ENCODE measurements at places on chromosomes 2 and 18.

- no peak for DNase-seq
These were observed 22.3 kb downstream of the RNF125 start for GRCh38 chr18:32040936-32041335.

- no peak for DNase-seq
These were observed 156.5 kb upstream of the LRATD1 start for GRCh38 chr2:14475994-14476393.

GRCh38 chr2:205994344-205994743 is 91.6 kb downstream of the INO80D start:
- DNase-seq, result no peak

GRCh38 chr2:120769787-120770120 is 34.1 kb downstream of the GLI2 start:
- DNase-seq, result no peak

GRCh38 chr2:157229572-157229971 is 27.9 kb upstream of the GALNT5 start:
- DNase-seq, result no peak

GRCh38 chr18:53838746-53839145 is 385.7 kb downstream of the MBD2 start:
- no peak for DNase-seq

GRCh38 chr2:224946895-224947294 is 95.4 kb downstream of the DOCK10 start:
- DNase-seq, result no peak

- no peak for DNase-seq
These were observed 32.4 kb downstream of the ASB1 start for GRCh38 chr2:238459081-238459629.

- DNase-seq, result no peak
These were observed 137.7 kb upstream of the HAAO start for GRCh38 chr2:42930025-42930581.

- DNase-seq, result no peak
These were observed 127.7 kb downstream of the DOK6 start for GRCh38 chr18:69528435-69528834.

- no peak for DNase-seq
These were observed 549.6 kb upstream of the CELF4 start for GRCh38 chr18:38115201-38115600.

GRCh38 chr2:72561621-72562318 is 264.1 kb downstream of the EXOC6B start:
- no peak for DNase-seq

DNA sequence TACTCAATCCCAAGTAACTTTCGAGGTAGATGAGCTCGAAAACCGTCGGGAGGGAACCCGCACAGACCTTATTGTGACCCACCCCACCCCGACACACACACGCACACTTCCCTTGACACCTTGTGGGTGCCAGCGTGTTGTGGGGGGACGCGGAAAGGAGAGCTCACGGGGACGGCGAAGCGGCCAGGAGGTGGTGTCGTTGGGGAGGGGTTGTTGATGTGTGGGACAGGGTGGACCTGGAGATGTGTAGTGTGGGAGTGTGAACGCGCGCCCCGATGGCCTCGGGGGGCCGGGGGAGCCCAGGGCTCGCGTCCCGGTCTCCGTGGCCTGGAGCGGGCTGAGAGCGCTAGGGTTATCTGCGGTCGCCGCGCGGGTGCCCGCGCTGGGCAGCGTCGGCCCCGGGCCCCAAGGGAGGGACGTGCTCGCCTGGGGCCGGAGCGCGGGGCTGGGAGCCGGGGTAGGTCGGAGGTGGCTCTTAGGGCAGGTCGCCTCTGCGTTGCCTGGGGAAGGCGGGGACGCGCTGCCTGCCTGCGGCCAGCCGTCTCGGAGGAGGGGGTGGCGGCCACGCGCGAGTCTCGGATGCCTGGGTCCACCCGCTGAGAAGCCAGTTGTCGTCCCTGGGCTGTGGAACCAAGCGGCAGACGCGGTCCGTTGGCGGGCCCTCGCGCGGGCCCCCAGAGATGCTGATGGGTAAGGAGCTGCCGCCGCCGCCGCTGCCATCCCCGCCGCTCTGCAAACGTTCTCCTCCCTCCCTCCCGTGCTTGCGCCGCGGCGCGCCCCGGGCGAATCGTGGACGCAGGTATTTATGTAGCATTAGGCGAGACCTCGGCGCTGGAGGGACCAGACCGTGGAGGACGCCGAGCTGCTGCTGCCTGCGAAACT is 1.6 kb downstream of the KLHL29 start:
- peak; percentile 53 for DNase-seq

- no peak for DNase-seq
These were observed at the start of gene YES1 for GRCh38 chr18:811892-812375. Gene YES1 (minus strand): TSS chr18:812242. CDS start chr18:756827, 55,415 bp downstream.

- DNase-seq, result no peak
These were observed 463.7 kb upstream of the HNMT start for GRCh38 chr2:137500599-137500998.

DNA sequence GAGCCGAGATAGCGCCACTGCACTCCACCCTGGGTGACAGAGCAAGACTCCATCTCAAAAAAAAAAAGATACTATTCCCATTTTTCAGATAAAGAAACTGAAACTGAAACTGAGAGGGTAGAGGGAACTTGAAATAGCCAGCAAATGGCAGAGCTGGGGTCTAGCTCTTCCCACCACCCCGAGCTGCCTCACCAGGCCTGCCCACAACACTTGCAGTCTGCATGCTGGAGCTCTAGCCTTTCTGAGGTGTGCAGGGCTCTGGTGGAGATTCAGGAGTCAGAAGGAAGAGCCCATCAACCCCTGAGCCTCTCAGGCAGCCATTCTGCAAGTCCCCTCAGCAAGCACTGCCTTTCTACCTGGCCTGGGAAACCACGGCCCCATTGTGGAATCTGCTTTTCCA is 14.3 kb downstream of the EDAR start:
- no peak for DNase-seq

DNA sequence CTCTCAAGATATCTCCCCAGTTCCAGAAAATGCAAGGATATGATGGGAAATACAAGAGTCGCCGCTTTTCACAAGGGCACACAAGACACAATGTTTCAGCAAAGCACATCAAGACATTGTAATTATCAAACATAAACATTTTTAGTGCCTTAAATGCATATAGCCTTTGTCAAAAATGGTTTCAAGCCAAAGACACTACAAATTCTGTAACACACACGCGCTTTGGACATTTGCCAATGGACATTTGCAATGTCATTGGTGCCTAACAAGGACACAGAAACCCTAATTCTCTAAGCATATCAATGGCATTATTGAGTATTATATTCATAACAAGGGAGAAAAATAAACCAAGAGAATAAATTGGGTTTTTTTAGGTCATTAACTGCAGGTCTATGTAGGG is 16.1 kb downstream of the ADD2 start:
- DNase-seq, result no peak

- no peak for DNase-seq
These were observed 111.4 kb upstream of the SMAD7 start for GRCh38 chr18:49061991-49062831.
